Endothelial cell (in vitro differentiated cells): ENCODE measurements at places on chromosomes 7 and 10.

- H3K4me1 ChIP-seq, result no peaks in the 10 kb centered on the region
- DNase-seq, result no peak
- no peaks in the 10 kb centered on the region for H3K36me3 ChIP-seq
- H3K4me3 ChIP-seq, result no peak overlapping the region
These were observed 71.1 kb downstream of the CXCL12 start for GRCh38 chr10:44313761-44314165.

GRCh38 chr10:130146042-130146441, 9.9 kb downstream of the GLRX3 start:
- H3K4me1 ChIP-seq, result peaks cover 20% of the 10 kb centered on the region
- H3K27ac ChIP-seq, result peak overlapping the region; percentile 30
- DNase-seq, result no peak
- H3K27me3 ChIP-seq, result peaks cover 2% of the 10 kb centered on the region

GRCh38 chr7:34165927-34166550, 260.7 kb downstream of the BMPER start:
- no peak overlapping the region for H3K27ac ChIP-seq
- H3K36me3 ChIP-seq, result no peaks in the 10 kb centered on the region
- H3K4me1 ChIP-seq, result no peaks in the 10 kb centered on the region
- no peak overlapping the region for H3K4me3 ChIP-seq
- peak; percentile 5 for DNase-seq

GRCh38 chr7:142142702-142143101, 31.2 kb downstream of the MGAM2 start:
- no peak for DNase-seq
- H3K27ac ChIP-seq, result no peak overlapping the region
- H3K27me3 ChIP-seq, result no peaks in the 10 kb centered on the region
- no peak overlapping the region for H3K4me3 ChIP-seq
- peaks cover 6% of the 10 kb centered on the region for H3K4me1 ChIP-seq
- H3K36me3 ChIP-seq, result no peaks in the 10 kb centered on the region

GRCh38 chr10:112593023-112593422, 146.0 kb downstream of the VTI1A start:
- H3K4me3 ChIP-seq, result no peak overlapping the region
- DNase-seq, result no peak
- no peak overlapping the region for H3K27ac ChIP-seq
- H3K27me3 ChIP-seq, result no peaks in the 10 kb centered on the region
- no peaks in the 10 kb centered on the region for H3K4me1 ChIP-seq

DNA sequence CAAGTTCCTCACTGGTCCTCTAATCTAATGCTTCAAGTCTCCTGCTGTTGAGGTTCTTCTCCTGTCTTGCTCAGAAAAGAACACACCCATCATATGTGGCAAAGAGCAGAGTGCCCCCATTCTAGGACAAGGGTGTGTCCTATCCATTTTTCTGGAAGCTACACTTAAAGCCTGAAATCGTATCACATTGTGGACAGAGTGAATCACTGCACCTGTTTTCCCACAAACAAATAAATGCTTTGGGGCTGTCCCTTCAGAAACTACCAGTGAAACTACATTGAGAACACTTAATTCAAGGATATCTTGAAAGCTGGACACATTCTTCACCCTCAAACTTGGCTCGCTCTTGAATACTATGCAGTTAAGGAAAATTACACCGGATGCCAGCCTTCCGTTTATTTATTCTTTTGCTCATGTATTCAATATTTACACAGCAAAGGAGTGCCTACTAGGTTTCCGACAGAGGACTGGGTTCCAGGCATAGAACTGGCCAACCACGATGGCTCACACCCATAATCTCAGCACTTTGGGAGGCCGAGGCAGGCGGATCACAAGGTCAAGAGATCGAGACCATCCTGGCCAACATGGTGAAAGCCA, 473.0 kb downstream of the GALNT17 start:
- H3K36me3 ChIP-seq, result peaks cover 4% of the 10 kb centered on the region
- DNase-seq, result no peak
- H3K27ac ChIP-seq, result no peak overlapping the region
- no peaks in the 10 kb centered on the region for H3K4me1 ChIP-seq

DNA sequence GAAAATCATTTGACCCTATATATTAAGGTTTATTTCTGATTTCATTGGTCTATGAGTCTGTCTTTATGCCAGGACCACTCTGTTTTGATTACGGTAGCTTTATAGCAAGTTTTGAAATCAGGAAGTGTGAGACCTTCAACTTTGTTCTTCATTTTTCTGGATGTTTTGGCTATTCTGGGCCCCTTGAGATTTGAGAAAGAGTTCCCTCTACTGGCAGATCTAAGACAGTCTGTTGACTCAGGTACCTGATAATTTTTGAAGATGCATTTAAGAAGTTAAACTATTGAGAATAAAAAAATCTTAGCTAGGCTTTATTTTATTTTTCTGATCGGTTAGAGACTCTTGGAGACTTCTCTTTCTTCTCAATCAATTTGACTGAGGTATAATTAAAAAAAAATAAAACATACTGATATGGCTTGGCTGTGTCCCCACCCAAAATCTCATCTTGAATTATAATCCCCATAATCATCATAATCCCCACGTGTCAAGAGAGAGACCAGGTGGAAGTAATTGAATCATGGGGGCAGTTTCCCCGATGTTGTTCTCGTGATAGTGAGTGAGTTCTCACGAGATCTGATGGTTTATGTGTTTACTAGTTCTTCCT, 209.2 kb downstream of the SNX10 start:
- DNase-seq, result no peak
- H3K4me1 ChIP-seq, result peaks cover 21% of the 10 kb centered on the region
- H3K36me3 ChIP-seq, result no peaks in the 10 kb centered on the region
- H3K27me3 ChIP-seq, result peaks cover 4% of the 10 kb centered on the region
- no peak overlapping the region for H3K27ac ChIP-seq
- H3K4me3 ChIP-seq, result no peak overlapping the region
